ENCODE measurements at places on chromosomes 2 and 18. TPM values are rescaled to one million over a fixed set of nuclear protein-coding genes. Genes with fewer than 3 reads are reported as not detected.

DNA sequence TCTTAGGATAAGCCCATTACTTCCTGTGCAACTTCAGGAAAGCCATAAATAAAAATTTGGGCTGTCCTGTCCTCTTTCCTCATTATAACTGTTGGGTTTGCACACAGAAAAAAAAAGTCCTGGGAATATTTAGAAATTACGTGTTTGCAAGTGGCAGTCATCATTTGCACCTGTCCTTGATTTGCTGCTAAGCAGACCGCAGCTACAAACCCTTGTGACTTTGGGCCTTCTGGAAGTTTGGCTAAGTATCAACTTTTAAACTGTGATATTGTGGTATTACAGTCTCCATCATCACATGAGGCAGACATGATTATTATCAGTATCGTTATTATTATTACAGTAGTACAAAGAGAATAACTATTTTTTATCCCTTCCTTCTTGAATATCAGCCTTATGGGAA lies 260.7 kb upstream of the SESTD1 start:
- H3K27me3 ChIP-seq, result no peaks in the 10 kb centered on the region
- no peaks in the 10 kb centered on the region for H3K4me1 ChIP-seq

DNA sequence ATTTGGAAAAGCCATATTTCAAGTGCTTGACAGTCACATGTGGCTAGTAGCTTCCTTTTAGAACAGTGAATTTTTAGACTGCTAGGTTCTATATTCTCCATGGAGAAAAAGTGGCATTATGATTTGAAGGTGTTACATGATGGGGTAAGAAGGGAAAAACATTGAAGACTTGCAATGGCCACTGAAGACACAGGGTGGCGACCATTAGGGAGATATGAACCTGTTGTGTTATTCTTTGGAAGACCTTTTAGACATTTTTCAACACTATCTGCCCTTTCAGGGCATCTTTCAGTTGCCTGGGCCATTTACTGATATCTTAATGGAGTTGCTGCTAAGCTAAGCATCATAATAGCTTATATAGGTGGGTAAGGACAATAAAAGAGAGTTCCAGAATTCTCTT lies 1387.2 kb downstream of the SUCLG1 start:
- no peak overlapping the region for H3K27ac ChIP-seq
- H3K36me3 ChIP-seq, result no peaks in the 10 kb centered on the region
- H3K27me3 ChIP-seq, result no peaks in the 10 kb centered on the region

GKN2 gene
- total RNA-seq, result not detected

- H3K27ac ChIP-seq, result no peak within 1 kb of the TSS
- no peaks in the 10 kb centered on the region for H3K36me3 ChIP-seq
- peaks cover 55% of the 10 kb centered on the region for H3K27me3 ChIP-seq
- peak within 1 kb of the TSS; percentile 77 for H3K4me3 ChIP-seq
- DNase-seq, result no peak
Measured at GRCh38 chr2:119223521-119224390, at the start of gene STEAP3. Gene STEAP3, plus strand, starts transcription at chr2:119223834. Its CDS starts 7,179 bp downstream, at chr2:119231013.

POTEI gene
- not detected for total RNA-seq

DNA sequence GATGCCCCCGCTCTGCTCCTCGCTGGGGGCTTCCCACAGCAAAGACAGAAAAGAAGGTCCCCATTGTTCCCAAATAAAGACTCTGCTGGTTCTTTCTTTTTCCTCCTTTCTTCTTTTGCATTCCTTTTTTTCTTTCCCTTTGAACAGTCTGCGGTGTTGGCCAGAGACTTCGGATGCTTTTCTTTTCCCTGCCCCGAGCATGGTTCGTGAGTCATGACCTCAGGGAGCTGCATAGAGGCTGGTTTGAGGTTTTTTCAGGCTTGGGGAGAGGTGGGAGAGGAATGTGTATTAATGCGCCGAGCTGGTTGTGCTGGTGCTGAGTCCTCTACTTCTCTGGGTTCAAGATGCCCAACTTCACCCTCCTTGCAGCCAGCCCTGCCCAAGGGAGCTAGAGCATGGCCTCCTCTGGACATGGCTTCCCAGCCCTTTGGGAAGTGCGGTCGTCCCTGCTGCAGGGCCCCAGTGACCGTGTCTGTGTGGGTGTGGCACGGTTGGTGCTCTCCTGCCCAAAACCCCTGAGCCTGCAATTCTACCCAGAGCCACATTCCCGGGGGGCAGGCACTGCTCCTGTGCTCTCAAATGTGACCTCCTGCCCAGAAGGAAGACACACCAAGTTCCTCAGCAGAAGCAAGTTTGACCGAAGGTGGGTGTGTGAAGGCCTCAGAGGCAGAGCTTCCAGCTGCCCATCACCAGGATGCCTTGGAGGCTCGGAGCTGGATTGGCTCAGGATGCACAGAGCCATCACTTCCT lies 9.0 kb upstream of the ARHGEF4 start:
- no peak overlapping the region for H3K4me3 ChIP-seq
- no peaks in the 10 kb centered on the region for H3K36me3 ChIP-seq
- peaks cover 7% of the 10 kb centered on the region for H3K27me3 ChIP-seq
- H3K4me1 ChIP-seq, result peaks cover 16% of the 10 kb centered on the region
- no peak for DNase-seq

POMC gene
- total RNA-seq, result 5.0 TPM

GRCh38 chr18:8811115-8811514 lies 105.8 kb downstream of the MTCL1 start:
- H3K36me3 ChIP-seq, result peaks cover 2% of the 10 kb centered on the region
- peak overlapping the region; percentile 51 for H3K27ac ChIP-seq
- peaks cover 13% of the 10 kb centered on the region for H3K4me1 ChIP-seq
- DNase-seq, result no peak
- peaks cover 24% of the 10 kb centered on the region for H3K27me3 ChIP-seq
- peak overlapping the region; percentile 57 for H3K4me3 ChIP-seq

GRCh38 chr2:84970210-84970867 lies 622 bp upstream of the KCMF1 start:
- no peaks in the 10 kb centered on the region for H3K27me3 ChIP-seq
- H3K36me3 ChIP-seq, result peaks cover 2% of the 10 kb centered on the region
- DNase-seq, result peak; percentile 45
- H3K27ac ChIP-seq, result peak overlapping the region; percentile 99
- H3K4me1 ChIP-seq, result peaks cover 36% of the 10 kb centered on the region

Data from T-helper 17 cell (primary cell).